Left forelimb (tissue), 1 donor: ENCODE measurements at places on chromosomes 16 and 17.

- peak; percentile 84 for DNase-seq
Measured at GRCh38 chr16:89921702-89922476, 1.3 kb upstream of the TUBB3 start.

DNA sequence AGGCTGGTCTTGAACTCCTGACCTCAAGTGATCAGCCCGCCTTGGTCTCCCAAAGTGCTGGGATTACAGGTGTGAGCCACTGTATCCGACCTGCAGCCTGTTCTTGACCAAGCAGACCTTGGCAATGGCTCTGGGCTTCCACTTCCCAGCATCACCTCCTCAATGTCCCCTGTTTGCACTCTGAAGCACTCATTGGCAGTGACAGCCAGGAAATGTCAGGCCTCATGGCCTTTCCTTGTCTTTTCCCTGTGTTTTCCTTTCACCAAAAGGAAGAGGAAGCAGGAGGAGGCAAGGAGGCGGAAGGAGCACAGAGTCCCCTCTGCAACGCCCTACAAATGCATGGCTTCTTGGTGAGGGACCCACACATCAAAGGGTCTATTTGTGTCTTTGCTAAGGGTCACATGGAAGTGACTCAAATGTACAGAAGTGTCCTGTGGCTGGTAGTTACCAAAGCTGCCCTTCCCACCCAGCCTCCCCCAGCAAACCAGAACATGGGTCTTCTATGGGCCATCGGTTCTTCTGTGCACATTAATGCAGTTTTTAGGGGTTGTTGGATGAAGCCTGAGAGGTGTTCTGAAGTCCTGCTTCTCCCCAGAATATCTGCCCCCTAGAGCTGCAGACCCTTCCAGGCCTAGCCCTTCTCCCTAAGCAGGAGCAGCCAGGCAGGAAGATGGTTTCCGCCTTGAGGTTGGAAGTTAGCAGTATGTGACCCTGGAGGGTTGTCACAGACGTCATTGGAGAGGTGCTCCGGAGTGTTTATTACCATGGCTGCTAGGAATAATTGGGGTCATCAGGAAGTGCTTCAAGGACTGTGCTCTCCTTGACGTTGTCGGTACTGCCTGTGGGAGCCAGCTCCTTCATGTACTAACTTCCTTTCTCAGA is 60.8 kb downstream of the WIPI1 start:
- DNase-seq = no peak

- DNase-seq = no peak
Measured at GRCh38 chr17:9549215-9549614, 26.4 kb downstream of the STX8 start.

DNA sequence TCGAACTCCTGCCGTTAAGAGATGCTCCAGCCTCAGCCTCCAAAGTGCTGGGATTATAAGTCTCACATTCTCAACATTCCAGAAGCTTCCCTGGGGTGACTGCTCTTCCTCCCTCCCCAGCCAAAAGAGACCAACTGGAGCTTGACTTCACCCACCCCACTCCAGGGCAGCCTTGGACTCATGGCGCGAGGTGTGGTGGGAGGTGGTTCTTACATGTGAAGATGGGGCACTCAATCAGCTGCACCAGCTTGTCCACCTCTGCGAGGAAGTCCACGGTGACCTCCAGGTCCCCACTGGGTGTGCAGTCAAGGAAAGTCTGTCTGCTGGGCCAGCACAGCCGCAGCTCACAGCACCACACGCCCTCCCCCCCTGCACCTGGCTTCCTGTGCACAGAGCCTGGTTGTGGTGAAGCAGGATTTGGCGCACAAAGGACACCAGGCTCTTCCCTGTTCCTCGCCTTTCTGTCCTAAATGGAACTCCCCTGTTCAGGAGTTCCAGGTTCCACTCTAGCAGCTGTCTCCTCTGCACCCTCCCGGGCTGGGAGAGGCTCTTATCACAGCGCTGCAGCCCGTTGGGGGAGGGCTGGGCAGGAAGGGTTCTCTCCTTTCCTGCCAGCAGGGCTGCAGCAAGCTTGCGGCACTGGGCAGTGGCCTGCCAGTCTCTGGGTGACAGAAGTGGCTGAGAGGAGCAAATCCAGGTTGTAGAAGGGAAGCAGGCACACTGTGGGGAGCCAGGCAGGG is 9.6 kb upstream of the MTSS2 start:
- DNase-seq = no peak

- no peak for DNase-seq
Measured at GRCh38 chr16:49884033-49885015, 28.4 kb upstream of the ZNF423 start.

- DNase-seq = no peak
Measured at GRCh38 chr17:64007838-64008282, 9.7 kb downstream of the PRR29 start.
